ENCODE measurements at places on chromosomes 13 and 19. TPM values are rescaled to one million over a fixed set of nuclear protein-coding genes. Genes with fewer than 3 reads are reported as not detected.

BRME1 gene
- total RNA-seq: 5.3 TPM

- no peak for DNase-seq
- peak overlapping the region; percentile 11 for H3K27ac ChIP-seq
- peaks cover 26% of the 10 kb centered on the region for H3K4me1 ChIP-seq
- no peak overlapping the region for H3K4me3 ChIP-seq
These were observed 2.6 kb downstream of the GARRE1 start for GRCh38 chr19:34256835-34257558.

DNA sequence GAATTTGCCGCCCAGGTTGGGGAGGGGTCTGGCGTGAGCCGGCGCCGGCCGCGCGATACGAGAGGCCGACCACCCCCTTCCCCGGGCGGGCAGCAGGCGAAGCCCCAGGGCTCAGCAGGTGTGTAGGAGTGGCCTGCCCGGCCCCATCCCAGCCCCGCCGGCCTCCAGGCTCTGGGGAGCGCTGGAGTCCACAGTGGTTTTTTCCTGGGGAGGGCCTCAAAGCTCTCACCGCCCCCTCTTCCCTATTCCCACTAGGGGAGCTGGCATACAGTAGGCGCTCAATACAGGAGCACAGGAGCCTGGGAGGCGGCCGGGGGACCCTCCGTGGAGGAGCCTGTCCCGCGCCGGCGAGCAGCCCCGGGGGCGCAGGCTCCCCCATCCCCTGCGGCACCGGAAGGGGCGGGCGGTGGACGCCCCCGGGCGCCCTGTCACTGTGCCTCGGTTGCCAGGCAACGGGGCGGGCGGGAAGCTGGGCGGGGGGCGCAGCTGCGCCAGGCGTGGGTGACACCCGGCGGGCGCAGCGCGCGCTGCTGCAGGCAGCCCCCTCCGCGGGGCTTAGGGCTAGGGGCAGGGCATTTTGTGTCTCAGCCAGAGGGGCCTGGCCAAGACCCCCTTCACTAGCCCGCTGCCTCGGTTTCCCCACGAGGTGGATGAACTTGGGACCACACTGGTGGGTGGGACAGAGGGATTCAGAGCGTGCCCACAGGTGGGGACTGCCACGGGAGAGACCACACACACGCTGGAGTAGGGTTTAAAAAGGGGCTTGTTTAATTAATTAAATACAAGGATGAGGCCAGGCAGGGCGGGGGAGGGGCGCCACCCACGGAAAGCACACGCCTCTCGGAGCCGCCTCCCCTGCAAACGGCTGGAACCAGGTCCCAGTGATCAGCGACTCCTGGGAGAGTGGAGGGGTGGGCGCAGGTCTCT lies 3.6 kb upstream of the REXO1 start:
- no peak overlapping the region for H3K4me3 ChIP-seq
- no peak for DNase-seq
- H3K36me3 ChIP-seq: no peaks in the 10 kb centered on the region
- H3K4me1 ChIP-seq: peaks cover 36% of the 10 kb centered on the region
- no peak overlapping the region for H3K27ac ChIP-seq

GRCh38 chr19:55270172-55270942 lies 9.6 kb downstream of the HSPBP1 start:
- H3K4me3 ChIP-seq: no peak overlapping the region
- no peak for DNase-seq
- H3K36me3 ChIP-seq: peaks cover 4% of the 10 kb centered on the region
- H3K27ac ChIP-seq: no peak overlapping the region
- H3K27me3 ChIP-seq: no peaks in the 10 kb centered on the region
- H3K4me1 ChIP-seq: no peaks in the 10 kb centered on the region

- H3K27ac ChIP-seq: no peak overlapping the region
- peaks cover 2% of the 10 kb centered on the region for H3K4me1 ChIP-seq
- no peaks in the 10 kb centered on the region for H3K36me3 ChIP-seq
These were observed 4.9 kb downstream of the UHRF1 start for GRCh38 chr19:4913996-4914735.

DNA sequence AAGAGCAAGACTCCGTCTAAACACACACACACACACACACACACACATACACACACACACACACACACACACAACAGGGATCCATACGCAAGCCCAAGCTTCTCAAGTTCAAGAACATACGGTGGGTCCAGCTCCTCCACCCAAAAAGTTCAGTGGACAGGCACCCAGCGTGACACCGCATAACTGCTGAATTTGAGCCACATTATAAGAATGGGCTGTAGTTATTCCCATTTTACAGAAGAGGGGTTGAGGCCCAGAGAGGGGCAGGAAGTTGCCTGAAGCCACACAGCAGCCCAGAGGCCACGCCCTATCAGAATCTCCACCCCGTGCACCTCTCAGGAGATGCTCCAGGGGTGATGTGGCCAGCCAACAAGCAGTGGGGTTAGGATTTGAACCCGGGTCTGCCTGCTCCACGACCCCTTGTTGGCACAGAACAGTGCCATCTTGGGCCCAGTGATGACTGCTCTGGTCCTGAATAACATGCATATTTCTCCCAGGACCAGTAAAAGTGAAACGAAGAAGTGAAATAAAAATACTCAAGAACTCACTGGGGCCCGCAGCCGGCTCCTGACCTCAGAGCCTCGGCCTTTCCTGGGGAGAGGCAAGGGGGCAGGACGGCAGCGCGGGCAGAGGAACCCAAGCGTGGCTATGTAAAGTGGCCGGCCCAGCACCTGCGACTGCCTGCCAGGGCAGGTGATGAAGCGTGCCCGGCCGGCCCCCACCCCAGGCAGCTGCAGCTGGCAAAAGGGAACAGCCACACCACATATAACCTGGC lies 61.9 kb downstream of the AP1M1 start:
- DNase-seq: no peak
- no peaks in the 10 kb centered on the region for H3K36me3 ChIP-seq
- H3K27ac ChIP-seq: no peak overlapping the region
- H3K4me1 ChIP-seq: peaks cover 9% of the 10 kb centered on the region

DNA sequence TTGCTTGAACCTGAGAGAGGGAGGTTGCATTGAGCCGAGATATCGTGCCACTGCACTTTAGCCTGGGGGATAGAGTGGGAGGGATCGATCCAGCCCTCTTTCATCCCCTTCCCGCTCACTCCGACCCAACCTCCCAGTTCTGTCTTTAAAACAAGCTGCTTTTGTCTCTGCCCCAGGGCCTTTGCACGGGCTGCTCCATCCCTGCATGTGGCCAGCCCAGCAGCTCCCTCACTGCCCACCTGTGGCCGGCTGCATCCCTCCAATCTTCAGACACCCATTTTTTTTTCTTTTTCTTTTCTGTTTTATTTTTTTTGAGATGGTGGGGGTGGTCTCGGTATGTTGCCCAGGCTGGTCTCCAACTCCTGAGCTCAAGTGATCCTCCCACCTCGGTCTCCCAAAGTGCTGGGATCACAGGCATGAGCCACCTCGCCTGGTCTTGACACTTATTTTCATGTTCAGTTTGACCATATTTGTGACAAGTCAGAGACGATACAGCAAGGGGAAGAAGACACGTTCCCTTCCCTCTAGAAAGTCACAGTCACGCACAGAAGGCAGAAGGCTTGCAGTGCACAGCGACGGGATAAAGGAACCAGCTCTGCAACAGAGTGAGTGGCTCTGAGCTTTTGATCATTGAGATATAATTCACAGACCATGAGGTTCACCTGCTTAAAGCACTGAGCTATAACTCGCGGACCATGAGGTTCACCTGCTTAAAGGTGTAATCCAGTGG lies 31.8 kb downstream of the EFNA2 start:
- no peak overlapping the region for H3K27ac ChIP-seq
- no peaks in the 10 kb centered on the region for H3K4me1 ChIP-seq
- H3K36me3 ChIP-seq: no peaks in the 10 kb centered on the region
- peaks cover 2% of the 10 kb centered on the region for H3K27me3 ChIP-seq
- DNase-seq: no peak

DNA sequence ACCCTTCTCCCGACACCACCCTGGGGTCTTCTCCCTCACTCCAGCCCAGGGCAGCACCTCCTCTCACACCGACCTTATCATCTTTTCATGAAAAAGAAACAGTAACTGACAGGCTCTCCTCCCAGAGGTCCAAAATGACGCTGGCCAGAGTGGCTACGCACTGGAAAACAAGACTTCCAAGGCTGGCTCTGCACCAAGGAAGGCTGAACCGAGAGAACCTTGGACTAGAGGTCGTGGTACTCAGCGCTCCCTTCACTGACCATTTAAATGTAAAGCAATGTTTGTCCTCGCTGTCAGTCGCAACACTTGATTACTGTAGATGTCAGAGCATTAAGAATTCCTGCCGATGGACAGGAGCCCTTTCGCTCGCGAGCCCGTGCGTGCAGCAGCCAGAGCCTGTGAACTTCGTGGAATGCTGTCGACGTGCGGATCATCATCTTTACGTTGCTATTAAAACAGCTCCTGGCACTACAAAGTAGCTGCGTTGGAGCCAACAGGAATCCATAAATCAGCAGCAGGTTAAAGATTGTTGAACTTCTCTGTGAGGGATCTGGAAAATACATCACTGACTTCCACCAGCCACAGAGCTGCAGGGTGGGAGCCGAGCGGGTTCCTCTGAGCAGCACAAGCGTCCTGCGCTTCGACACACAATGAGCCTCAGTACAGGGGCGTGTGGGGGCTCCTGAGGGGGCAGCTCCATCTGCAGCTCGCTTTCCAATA lies 125.5 kb upstream of the MCF2L start:
- H3K27me3 ChIP-seq: no peaks in the 10 kb centered on the region
- no peak for DNase-seq
- no peak overlapping the region for H3K27ac ChIP-seq
- peaks cover 8% of the 10 kb centered on the region for H3K36me3 ChIP-seq

DNA sequence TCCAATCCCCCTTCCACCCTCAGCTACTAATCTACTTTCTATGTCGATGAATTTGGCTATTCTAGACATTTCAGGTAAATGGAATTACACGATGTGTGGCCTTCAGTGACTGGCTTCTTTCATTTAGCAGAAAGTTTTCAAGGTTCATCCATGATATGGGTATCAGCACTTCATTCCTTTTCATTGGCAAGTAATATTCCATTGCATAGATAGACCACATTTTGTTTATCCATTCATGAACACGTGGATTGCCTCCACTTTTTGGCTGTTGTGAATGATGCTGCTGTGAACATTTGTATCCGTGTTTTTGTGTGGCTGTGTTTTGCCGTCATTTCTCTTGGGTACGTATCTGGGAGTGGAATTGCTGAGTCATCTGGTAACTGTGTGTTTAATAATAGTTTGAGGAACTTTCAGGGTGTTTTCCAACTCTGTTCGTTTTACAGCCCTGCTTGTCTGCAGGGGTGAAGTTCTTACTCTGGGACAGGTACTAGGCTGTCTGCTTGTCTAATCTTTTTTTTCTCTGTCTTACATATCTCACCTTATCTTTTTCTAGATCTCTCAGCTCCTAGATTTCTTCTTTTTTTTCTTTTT lies 32.5 kb downstream of the MARK4 start:
- H3K4me3 ChIP-seq: no peak overlapping the region
- H3K36me3 ChIP-seq: peaks cover 10% of the 10 kb centered on the region
- H3K27me3 ChIP-seq: no peaks in the 10 kb centered on the region
- no peak for DNase-seq

ALOX5AP gene
- total RNA-seq: 6.7 TPM

DNA sequence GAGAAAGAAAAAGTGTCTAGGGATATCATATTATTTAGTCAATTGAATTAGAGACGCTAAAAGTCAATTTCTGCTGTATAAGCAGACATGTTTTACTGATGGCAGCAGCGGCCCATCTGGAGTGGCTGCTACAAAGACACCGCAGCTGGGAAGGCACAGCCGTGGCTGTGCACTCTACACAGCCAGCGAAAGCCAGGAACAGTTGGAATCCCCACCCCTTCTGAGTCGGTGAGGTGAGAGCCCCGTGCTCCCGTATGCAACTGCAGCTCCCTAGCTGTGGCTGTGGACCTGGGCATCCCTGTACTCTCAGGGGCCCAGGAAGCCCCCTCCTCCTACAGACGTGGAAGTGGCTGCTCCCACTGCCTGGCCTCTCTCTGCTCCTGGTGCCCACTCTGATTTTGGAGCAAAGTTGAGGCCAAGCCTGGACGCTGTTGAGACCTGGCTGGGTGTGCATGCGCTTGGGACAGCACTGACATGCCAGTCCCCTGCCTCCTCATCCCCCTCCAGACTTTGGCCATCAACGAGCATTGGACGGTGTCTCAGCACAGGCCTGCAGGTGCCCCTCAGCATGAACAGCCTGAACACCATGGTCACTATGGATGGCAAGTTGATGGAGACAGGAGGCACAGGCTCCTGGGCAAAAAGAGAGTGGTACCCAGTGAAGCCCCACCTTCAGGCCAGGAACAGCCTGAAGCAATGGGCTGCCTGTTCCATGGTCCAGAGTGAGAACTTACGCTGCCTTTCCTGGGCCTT lies 944.0 kb upstream of the MIR17HG start:
- DNase-seq: no peak
- no peak overlapping the region for H3K4me3 ChIP-seq
- H3K4me1 ChIP-seq: no peaks in the 10 kb centered on the region
- H3K27ac ChIP-seq: no peak overlapping the region
- H3K36me3 ChIP-seq: no peaks in the 10 kb centered on the region
- no peaks in the 10 kb centered on the region for H3K27me3 ChIP-seq

ZNF814 gene
- 13.8 TPM for total RNA-seq

CRX gene
- total RNA-seq: not detected

DNA sequence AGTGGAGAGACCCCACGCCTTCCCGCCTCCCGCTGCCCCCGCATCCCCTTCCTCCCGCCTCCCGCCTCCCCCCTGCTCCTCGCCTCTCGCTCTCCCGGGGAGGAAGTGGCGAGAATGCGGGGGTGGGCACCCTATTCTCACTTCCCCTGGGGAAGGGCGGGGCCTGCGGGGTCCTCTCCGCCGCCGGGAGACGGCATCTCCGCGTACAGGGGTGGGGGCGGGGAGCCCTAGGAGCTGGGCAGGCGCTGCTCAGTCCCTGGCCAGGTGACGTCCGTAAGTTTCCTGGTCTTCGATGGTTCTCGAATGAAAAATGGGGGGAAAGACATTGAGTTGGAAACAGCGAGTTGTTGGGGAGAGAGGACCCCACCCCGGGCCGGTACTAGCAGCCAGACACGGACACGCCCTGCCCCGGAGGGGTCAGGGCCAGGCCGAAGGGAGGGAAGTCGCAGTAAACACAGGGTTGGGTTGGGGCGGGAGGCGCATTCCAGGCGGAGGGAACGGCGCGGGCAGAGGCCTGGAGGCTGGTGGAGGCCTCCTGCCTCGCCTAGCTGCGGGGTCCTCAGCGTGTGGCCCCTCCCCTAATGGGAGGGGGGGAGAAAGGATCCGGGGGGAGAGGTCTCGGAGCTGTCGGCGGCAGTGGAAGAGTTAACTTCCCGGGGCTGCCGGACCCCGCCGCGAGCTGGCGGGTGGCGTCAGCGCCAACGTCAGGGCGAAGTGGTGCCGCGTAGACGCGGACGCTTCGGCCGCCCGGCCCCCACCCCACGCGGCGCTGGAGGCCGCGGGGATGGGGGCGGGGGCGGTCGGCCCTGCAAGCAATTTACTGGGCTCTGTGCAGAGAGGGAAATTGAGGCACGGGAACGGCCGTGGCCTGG lies 10.4 kb upstream of the JUND start:
- H3K4me3 ChIP-seq: peak overlapping the region; percentile 3
- no peaks in the 10 kb centered on the region for H3K27me3 ChIP-seq
- no peaks in the 10 kb centered on the region for H3K36me3 ChIP-seq
- H3K27ac ChIP-seq: peak overlapping the region; percentile 85

- H3K4me1 ChIP-seq: peaks cover 20% of the 10 kb centered on the region
- no peak overlapping the region for H3K27ac ChIP-seq
- no peaks in the 10 kb centered on the region for H3K36me3 ChIP-seq
- H3K4me3 ChIP-seq: no peak overlapping the region
These were observed 222.1 kb downstream of the ZIC5 start for GRCh38 chr13:99749271-99750019.

NEK3 gene
- 3.0 TPM for total RNA-seq

Measured in liver (tissue), 10 donors.